NB4 (cell line): ENCODE measurements at places on chromosomes 3 and 15.

- no peak for DNase-seq
These were observed 14.2 kb upstream of the COLQ start for GRCh38 chr3:15535732-15536131.

DNA sequence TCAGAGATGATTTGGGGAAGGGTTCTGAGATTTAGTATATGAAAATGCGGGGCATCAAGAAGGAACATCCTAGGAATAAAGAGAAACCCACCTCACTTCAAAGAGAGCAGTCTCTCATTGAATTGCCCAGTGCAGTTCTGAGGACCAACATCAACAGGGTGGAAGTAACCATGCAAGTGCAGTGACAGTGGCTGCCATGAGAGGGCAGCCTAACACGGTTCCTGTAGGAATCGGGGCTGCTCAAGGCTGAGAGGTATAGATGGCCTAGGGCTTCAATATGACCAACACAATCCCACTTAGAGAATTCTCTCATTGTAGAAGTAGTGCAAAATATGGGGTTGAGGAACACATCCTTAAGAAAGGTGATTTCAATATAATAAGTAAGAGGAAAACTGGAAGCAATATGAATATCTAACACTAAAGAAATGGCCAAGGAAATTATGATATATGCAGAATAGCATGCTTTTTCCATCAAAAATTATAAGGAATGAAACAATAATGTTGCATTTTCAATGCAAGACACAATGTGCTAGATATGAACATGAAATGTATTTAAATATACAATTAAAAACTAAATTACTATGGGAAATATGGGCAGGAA is 51.1 kb upstream of the ARRDC4 start:
- peak; percentile 72 for DNase-seq

DNA sequence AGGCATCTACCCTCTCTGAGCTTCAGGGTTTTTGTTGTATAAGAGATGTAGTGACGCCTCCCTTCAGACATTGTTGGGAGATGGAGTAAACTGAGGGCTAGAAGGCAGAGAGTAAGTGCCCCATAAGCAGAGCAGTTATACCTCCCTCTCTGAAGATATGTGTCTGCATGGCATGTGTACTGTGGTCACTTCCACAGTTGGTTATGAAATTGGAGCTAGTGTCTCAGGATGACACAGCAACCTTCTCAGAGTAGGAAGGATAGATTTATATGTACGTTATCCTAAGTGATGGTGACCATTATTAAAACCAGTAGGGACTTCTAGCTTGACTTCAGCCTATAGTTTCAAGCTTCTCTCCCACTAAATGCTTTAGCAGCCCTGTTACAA is 17.9 kb downstream of the PXK start:
- peak; percentile 91 for DNase-seq

- DNase-seq = peak; percentile 6
These were observed 537.3 kb upstream of the TGFBR2 start for GRCh38 chr3:30069056-30069455.
